ENCODE measurements at places on chromosomes 7 and 10.
A peak's percentile ranks its signal among the peaks of the same experiment; 100 is the strongest.

- DNase-seq: no peak
- no peak overlapping the region for H3K27ac ChIP-seq
Observed at GRCh38 chr10:88131511-88132139, 268.2 kb downstream of the PTEN start.

DNA sequence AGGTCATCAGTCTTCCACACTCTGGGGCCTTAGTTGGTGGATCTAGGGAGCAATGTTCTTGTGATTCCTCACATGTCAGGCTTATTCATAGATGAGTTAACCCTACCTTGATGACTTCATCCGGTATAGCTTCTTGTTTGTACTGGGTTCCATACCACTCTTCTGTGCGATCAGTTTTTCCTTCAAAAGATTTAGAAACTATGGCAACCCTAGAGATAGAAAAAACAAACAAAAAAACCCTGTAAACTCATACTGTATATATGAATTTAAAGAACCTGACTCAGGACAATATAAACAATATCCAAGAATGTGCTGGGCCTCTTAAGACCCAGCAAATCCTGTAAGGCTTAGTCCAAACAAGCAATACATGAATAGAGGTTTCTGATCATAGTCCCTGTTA, 83.5 kb downstream of the IDE start:
- no peak for DNase-seq
- H3K27ac ChIP-seq: peak overlapping the region; percentile 19
- H3K27me3 ChIP-seq: peaks cover 5% of the 10 kb centered on the region
- H3K36me3 ChIP-seq: peaks cover 80% of the 10 kb centered on the region
- no peak overlapping the region for H3K4me3 ChIP-seq

GRCh38 chr10:34716234-34716633, 98.9 kb downstream of the PARD3 start:
- H3K36me3 ChIP-seq: no peaks in the 10 kb centered on the region
- H3K27me3 ChIP-seq: peaks cover 3% of the 10 kb centered on the region
- H3K27ac ChIP-seq: no peak overlapping the region
- no peak overlapping the region for H3K4me3 ChIP-seq
- H3K4me1 ChIP-seq: peaks cover 27% of the 10 kb centered on the region

GRCh38 chr10:51302316-51302715, 228.0 kb downstream of the PRKG1 start:
- no peak overlapping the region for H3K4me3 ChIP-seq
- peaks cover 13% of the 10 kb centered on the region for H3K4me1 ChIP-seq
- no peak overlapping the region for H3K27ac ChIP-seq
- no peak for DNase-seq
- H3K27me3 ChIP-seq: no peaks in the 10 kb centered on the region

All from nephron progenitor cell (in vitro differentiated cells).